ENCODE measurements at places on chromosomes 4 and X.

- no peak for DNase-seq
These were observed 4.8 kb upstream of the RGS12 start for GRCh38 chr4:3287972-3288570.

DNA sequence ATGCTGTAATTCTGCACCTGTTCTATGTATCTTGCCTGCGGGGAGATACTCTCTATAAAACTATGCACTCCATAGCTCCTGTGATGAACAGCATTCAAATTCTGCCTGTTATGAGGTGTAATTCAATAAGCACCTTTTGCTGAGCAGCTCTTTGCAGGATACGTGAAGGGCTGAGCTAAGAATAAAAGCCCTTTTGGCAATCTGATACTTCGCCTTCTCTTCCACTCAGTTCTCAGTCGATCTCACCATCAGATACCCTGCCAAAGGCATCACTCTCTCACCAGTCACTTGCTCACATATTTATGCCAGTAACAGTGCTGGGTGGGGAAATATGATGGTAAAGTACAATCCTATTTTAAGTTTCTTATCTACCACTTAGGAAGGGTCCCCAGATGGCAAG is 67.2 kb downstream of the RPS3A start:
- DNase-seq: no peak

- no peak for DNase-seq
These were observed 295.6 kb downstream of the SH2D1A start for GRCh38 chrX:124641737-124642491.

- no peak for DNase-seq
These were observed 44.1 kb downstream of the FGFBP1 start for GRCh38 chr4:15894393-15894792.

DNA sequence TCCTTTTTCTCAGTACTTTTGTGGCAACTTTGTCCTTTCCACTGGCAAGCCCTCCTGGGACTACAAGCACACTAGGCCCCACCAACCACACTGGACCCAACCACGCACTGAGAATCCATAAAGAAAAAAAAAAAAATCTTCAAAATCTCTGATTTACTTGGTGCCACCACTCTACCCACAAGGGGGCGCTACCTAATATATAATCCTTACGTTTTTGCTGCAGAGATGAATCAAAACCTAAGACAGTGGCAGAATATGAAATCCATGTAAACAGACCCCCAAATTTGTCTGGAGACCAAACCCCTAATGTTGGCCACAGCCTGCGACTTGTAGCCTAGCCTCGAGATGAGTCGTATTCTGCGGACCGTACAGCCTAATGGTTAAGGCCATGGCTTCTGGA is 63.5 kb upstream of the ARHGAP36 start:
- no peak for DNase-seq

DNA sequence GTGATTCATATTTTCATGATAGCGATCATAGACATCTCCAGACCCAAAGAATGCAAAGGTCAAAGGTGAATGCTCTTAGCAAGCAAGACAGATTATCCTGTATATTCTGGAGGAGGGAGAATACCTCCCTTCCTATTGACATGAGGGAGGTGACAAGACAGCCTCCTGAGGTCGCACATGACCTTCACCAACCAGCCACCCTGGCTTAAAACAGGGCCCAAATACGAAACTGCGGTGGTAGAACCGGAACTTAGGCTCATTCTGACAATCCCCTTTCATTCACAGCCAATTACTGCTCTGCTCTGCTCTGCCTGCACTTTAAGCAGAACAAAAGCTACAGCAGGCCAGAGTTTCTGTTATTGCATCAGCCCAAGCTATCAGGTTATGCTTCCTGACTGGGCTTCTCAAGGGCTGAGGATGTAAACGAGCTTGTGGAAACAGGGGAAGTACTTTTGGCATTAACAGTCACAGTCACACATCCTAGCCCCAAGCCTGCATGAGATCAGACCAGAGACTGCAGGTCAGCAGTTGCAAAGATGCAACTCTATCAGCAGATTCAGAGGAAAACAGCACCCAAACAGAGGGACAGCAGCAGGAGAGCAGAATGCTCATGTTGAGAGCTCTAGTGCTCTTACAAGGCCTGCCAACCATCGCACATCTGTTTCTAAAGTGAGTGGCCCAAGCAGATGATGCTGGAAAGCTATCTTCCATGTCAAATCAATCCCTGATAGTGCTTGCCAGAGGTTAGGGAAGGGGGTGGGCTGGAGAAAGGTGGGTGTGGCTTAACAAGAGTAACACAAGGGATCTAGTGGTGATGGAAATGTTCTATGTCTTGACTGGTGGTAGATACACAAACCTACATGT is 51.3 kb upstream of the MAP3K15 start:
- DNase-seq: no peak

DNA sequence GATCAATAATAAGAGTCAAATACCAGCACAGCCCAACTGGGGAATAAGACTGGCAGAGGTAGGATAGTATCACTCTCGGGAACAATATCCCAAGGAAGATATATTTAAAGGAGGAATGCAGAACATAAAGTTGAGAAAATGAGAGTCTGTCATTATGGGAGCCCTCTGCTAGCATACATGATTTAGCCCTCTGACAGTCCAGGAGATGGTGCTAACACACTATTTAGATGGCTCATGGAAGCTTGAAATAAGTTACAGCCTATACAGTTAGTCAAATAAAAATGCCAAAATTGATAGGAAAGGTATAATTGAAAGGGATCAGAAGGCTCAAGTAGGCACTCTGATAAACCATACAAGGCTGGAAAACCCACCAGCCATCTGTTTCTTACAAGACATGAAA is 201.0 kb upstream of the NEIL3 start:
- DNase-seq: no peak

DNA sequence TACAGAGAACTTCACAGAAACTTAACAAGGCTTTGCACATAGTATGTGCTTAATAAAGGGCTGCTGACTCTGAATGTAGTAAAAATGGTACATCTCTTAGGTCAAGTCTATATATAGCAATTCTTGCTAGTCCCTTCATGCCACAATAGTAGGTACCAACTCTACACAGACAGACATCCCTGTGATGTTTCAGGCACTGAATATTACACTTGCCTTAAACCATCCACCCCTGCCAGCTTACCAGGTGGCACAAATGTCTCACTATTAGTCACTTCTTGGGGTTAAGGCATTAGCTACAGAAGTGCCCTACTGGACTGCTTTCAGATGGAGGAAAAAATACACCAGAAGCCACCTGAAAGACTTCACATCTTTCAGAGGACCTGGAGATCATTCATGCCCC is 86.3 kb upstream of the CITED1 start:
- DNase-seq: no peak

GRCh38 chr4:73392936-73393335 is 11.2 kb upstream of the ALB start:
- DNase-seq: no peak

Measured in GM12892 (cell line).